ENCODE measurements at places on chromosomes 7 and 10.

DNA sequence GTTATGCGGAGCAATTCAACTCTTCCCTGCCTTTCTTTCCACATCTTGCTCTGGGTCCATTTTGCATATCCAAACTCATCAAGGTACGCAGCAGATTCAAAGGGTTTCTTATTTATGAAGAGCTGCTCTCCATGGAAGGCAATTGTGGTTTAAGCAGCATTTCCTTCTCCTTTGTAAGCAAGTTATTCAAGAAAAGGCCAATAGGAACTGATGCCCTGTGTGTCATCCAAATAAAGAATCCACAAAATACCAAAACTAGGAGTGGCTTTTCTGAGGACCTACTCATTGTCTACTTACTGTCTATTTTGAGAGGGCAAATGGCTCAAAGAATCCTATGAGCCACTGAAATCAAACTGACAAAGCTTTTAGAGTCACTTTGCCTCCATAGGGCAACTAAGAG, 253.1 kb downstream of the PTEN start:
- no peak for DNase-seq

DNA sequence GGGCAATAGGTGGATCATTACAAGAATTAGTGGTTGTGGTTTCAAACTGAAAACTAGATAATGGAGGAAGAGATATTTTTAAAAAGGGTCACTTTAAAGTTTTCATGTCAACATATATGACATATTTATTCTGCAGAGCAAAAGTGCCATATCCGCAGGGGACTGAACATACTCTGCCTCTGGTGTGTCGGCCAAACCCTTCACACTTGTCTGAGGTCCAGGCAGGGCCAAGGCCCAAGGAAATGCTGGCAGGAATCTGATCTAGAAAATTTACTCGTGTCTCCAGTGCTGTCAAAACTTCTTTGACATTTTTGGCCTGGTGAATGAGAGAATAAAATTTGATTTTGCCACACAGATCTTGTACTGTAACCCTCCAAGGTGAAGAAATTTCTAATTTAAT, 562.3 kb downstream of the CCSER2 start:
- no peak for DNase-seq

- no peak for DNase-seq
Measured at GRCh38 chr10:31630861-31631567, 297.6 kb downstream of the ARHGAP12 start.

GRCh38 chr7:151519765-151520418, at the start of gene RHEB:
Gene RHEB (minus strand): TSS chr7:151519895. CDS start chr7:151519511, 384 bp downstream.
- peak; percentile 61 for DNase-seq

GRCh38 chr7:91941450-91941849, 788 bp downstream of the AKAP9 start:
- DNase-seq: peak; percentile 55

DNA sequence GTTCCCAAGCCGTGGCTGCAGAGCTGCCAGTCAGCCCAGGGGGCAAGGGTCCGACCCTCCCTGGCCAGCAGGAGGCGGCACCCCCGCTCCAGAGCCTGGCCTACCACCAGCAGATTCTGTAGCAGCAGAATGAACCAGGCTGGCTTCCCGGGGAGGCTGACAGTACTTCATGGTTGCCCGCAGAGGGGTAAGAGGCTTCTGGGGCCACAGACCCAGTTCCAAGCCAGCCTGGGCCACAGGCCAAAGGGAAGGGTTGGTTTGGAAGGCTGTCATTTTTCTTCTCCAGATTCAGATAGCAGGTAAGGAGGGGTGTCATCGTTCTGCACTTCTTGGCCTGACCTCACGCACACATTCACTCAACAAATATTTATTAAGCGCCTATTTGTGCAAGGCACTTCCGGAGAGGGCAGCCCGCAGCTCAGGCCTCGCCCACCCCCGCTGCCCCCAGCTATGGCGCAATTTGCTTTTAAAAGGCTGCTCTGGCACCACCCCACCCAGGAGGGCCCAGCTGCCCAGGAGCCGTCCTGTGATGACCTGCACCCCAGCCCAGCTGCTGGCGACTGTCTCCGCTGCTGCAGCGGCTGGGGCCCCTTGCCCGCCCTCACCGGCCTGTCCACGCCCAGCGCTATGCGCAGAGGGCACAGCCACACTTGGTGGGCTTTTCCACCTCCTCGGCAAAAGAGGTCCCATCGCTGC, 168.5 kb downstream of the LCOR start:
- no peak for DNase-seq

DNA sequence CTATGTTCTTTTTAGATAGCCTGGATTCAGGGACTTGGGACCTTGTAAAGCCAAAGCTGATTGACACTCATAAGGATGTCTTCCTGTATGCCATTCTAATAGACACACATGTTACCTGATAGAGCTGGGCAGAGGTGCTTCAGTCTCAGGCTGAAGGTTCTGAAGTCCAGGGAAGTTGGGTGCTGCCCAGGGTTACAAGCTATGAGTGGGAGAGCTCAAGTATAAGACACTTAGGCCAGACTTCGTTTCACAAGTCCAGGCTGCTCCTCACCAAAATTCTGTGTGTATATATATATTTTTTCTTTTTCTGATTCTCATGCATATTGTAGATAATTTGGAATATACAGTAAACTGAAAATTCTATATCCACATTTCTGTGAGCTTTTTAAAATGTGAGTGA, 144.2 kb downstream of the HDAC9 start:
- no peak for DNase-seq

- no peak for DNase-seq
Measured at GRCh38 chr7:86788948-86789347, 145.2 kb downstream of the GRM3 start.
